PC-9 (cell line): ENCODE measurements at places on chromosomes 3 and 15.

DNA sequence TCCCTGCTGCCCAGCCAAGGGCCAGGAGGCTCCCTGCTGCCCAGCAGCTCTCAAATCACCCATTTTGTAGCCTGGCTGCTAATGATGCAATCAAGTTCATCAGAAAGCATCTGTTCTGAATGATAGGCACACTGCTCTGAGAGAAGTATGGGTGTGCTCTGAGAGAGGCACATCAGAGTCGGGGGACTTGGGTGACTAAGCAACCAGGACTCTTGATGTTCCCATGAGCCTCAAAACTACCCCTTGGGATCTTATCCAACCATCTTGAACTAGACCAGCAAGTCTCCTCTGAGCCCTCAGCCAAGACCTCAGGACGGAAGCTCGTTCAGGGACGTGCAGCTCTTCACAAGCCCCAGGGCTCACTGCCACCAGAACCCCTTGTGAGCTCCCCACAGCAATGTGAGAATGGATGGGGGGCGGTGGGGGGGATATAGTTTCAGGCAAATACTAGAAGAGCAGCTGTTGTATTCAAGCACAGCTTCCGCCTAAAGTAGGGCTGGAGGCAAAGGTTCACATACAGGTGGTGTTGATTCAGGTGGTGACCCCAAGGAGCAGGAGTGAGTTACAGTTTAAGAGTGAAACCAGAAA is 52.2 kb upstream of the HES1 start:
- DNase-seq = no peak

- no peak for DNase-seq
Measured at GRCh38 chr3:190486533-190486864, 27.4 kb upstream of the IL1RAP start.

- DNase-seq = peak; percentile 41
Measured at GRCh38 chr3:100603469-100603868, 5.9 kb upstream of the ADGRG7 start.

GRCh38 chr15:89098281-89098680 is 10.0 kb downstream of the ABHD2 start:
- no peak for DNase-seq

- DNase-seq = no peak
Measured at GRCh38 chr3:69091389-69092029, 6.8 kb downstream of the ARL6IP5 start.
